ENCODE measurements at places on chromosomes 2 and 18.
A peak's percentile ranks its signal among the peaks of the same experiment; 100 is the strongest.

DNA sequence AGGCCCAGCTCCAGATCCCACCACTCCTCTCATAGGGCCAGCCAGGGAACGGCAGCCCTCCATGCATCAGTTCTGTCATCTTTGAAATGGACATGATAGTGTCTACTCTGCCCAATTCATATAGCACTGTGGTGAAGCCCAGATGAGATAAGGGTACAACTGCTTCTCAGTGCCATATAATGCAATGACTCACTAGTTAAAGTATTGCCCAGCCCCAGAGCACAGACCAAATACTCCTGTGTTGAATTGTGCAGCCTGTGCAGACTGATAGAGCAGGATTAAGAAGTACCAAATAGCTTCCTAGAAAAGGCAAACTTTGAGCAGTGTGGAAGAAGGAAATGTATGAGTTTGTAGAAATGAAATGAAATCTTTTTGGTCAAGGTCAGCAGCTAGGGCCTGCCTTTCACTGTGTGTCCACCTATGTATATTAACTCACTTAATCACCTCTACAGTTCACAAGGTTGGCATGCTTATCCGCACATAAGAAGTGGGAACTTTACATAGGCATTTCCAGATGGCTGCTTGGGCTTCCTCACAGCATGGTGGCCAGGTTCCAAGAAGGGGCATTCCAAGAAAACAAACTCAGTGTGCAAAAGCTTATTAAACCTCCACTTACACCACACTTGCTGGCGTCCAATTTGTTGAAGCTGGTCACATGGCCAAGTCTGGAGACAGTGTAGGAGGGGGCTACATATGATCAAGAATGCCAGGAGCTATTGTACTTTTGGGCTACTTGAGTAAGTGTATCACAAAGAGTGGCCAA, 102.8 kb upstream of the COPS8 start:
- no peak for DNase-seq

DNA sequence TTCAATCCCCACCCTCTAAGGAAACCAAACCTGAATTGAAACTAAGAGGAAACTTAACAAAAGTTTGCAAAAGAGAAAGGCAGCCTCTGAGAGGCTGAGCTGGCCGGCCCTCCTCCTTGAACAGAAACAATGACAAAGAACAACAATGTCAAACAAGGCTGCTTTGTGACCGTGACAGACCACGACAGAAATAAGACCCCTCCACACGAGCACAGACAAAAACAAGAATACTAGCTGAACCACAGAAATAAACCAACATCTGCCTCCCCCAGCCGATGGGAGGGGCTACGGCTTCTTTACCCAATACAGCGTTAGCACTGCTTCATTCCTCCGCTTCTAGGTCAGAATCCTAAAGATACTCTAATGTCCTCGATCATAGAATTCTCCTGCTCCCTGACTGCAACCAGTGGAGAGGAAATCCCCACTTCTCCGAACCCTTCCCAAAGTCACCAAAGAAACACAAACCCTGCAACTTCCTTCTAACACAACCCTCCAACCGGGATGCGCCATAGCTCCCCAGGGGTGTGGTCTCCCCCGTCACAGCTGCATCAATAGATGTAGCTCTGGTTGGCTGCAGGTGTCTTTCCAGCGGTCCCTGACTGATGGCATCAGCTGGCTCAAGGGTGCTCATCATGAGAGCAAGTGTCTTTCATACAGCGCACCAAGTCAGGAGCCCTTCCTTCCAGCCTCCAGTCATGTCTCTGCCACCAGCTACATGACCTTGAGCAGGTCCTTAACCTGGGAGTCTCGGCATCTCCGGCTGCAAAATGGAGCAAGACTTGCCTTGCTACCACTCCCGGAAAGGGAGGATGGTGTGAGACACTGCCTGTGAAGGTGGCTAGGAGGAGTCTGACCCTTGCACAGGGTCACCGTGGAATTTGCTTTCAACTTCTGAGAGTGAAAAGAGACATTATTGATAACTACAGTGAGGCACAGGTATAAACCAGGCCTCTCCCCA, 198.6 kb downstream of the HAUS1 start:
- no peak for DNase-seq

DNA sequence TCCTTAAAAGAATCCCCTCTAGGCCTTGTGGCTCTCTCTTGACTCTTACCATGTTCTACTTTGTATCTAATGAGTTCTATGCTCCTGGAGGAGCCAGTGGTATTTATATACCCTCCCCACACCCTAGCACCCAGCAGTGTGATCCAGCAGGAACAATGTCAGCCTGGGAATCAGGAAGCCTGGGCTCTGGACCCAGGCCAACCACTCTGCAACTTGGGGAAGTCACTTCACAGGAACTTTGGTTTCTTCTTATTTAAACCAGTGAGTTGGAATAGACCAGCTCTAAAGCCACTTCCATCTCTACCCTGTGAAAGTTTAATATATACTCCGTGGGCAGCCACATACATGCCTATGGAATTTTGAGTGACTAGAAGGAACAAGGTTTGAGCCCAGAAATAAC, 11.6 kb upstream of the SPTBN1 start:
- no peak for DNase-seq

GRCh38 chr18:56390626-56391025, 247.8 kb downstream of the TXNL1 start:
- DNase-seq, result no peak

DNA sequence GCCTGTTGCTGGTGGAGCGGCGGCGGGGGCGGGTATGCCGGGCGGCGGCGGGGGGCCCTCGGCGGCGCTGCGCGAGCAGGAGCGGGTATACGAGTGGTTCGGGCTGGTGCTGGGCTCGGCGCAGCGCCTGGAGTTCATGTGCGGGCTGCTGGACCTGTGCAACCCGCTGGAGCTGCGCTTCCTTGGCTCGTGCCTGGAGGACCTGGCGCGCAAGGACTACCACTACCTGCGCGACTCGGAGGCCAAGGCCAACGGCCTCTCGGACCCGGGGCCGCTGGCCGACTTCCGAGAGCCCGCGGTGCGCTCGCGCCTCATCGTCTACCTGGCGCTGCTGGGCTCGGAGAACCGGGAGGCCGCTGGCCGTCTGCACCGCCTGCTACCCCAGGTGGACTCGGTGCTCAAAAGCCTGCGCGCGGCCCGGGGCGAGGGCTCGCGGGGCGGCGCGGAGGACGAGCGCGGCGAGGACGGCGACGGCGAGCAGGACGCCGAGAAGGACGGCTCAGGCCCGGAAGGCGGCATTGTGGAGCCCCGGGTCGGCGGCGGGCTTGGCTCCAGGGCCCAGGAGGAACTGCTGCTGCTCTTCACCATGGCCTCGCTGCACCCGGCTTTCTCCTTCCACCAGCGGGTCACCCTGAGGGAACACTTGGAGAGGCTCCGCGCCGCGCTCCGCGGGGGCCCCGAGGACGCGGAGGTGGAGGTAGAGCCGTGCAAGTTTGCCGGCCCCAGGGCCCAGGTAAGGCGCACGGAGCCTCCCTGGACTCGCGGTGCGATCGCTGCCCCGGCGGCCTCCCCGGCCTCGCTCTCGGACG, 1.0 kb downstream of the ZCCHC2 start:
- DNase-seq, result peak; percentile 19

- DNase-seq, result no peak
These were observed 108.4 kb upstream of the EPHA4 start for GRCh38 chr2:221680548-221680947.

- no peak for DNase-seq
These were observed 408.6 kb downstream of the MTX2 start for GRCh38 chr2:176677746-176678265.

DNA sequence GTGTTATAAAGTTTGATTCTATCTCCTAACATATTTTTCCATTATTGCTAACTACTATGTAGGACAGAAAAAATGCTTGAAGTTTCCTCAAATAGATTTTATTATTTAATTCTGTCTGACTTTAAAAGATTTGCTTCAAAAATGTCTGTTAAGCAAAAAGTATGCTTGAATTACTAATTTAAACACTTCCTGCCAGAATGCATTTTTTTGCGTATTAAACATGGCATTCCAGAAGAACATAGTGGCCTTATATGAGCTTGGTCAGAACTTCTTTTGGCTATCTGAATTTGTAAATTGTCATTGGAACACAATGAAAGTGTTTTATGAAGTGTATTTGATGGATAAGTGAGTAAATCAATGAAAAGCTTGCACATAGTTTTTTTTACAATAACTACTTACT, 37.8 kb downstream of the MBD5 start:
- no peak for DNase-seq

DNA sequence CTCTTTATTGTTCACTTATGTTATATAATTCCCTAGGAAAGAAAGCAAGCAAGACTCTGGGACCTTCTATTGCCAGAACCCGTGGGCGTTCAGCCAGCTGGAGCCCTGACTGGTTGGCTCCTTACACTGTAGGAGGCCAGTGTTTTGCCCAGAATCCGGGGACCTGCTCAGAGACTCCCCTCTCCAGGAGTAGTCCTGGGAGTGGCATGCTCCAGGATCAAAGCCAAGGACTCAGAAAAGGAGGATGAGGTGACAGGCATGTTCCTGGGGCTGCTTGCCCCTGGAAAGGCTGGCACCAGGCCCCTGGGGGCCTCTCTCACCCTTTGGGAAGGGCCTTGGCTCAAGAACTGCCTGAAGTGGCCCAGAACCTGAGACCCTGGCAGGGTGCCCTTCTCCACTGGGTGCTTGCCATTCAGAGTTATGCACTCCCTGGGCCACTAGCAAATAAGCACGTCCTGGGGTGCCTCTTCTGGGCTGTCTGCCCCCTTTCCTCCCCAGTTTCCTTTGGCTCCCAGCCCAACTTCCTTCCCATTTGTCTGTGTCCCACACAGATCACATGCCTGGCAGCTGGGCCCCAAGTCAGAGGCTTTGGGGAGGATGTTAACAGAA, 19.6 kb upstream of the KIF3C start:
- DNase-seq, result no peak

GRCh38 chr2:160351956-160352355, 141.7 kb downstream of the RBMS1 start:
- DNase-seq, result no peak

DNA sequence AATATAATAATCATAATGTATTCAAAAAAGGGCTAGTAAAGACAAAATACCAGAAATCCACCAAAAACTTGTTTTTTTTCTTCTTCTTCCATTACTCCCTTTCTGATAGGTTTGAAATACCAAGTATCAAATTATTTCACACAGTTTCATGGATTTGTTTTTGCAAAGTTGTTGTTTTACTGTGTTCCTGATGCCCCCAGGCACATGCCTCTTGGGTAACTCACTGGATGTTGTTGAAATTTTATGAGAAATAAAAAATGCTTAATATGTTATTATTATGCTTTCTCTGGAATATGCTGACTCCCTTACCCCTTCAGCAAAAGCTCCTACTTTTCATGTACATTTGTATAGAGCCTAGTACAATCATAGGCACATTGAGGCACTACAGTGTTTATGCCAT, 419.6 kb downstream of the NRXN1 start:
- DNase-seq, result no peak

DNA sequence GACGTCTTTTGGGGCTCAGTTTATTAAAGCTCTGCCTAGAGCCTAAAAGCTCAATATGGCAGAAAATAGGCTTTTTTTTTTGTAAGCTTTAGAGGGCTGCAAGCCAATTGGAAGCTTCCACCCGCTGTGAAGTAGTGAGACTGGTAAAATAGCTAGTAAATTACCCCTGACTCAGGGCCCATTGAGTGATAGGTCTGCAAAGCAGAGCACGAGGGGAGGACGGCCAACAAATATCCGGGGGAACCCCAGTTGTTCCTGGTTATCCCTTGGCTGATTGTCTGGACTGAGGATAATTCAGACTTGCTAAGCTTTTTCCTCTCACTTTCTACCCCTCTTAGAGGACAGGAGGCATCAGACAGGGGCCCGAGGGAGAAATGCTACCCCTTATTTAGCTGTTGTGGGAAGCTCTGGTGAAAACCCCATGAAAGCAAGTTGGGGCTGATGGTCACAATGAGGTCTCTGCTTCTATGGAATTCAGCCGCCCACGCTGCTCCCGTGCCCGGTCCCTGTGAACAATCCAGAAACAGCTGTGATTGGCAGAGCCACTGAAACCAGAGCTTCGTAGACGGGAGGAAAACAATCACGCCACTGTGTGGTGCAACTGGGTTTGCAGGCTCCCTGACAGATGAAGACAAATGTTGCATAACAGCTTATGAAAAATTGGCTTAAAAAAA, 141.9 kb upstream of the LGALSL start:
- DNase-seq, result no peak

GRCh38 chr18:7572822-7573221, 5.7 kb downstream of the PTPRM start:
- DNase-seq, result no peak

DNA sequence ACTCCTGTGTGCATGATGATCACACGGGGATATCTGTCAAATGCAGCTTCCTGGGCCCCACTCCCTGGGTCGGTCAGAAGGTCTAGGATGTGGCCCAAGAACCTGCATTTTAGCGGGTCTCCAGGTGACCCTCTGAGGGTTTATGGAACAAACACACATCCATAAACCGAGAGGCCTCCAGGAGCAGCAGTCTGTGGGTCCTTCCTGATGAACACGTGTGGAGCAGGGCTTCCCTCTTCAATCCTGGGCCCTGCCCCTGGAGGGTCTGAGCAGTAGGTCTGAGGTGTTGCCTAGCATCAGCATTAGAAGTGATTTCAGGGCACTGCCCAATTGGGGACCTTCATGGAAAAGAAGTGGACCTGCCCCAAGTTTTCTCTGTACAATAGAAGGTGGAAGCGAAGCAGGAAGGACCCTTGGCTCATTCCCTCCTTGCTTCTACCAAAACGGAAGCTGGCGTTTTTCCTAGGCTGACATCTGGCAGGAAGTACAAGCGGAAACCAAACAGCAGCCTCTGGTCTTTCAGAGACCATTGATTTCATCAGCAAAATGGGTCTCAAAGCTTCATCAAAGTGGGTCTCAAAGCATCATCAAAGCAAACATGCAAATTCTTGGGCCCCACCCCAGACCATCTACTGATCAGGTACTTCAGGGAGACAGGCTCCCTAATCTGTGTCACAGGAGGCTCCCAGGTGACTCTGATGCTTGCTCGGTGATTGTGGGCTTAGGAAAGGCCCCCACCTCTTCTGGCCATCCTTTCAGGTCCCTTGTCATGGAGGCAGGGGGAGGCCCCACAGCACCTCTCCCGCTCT, 30.7 kb downstream of the INO80C start:
- no peak for DNase-seq

- no peak for DNase-seq
These were observed 136.4 kb upstream of the SLC1A4 start for GRCh38 chr2:64852771-64853241.

- no peak for DNase-seq
These were observed 8.6 kb downstream of the ITGA4 start for GRCh38 chr2:181465676-181466375.

DNA sequence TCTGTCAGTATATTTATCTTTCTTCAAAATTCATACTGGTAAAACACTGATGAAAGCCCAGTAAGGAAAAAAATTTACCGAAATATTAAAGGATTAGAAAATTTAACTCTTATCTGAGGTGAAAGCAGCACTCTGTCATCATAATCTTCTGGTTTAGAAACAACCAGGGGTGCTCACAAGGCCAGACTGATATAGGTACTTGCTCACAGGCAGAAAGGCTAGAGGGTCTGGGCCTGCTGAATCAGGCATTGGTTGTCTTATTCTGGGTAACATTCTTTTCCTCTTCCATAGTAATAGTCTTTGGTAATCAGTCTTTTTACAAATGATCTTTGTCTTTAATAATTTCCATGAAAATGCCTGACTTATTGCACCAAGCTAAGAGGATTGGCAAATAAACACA, 221.4 kb upstream of the TFPI start:
- no peak for DNase-seq
